ENCODE measurements at places on chromosomes 4 and X.

DNA sequence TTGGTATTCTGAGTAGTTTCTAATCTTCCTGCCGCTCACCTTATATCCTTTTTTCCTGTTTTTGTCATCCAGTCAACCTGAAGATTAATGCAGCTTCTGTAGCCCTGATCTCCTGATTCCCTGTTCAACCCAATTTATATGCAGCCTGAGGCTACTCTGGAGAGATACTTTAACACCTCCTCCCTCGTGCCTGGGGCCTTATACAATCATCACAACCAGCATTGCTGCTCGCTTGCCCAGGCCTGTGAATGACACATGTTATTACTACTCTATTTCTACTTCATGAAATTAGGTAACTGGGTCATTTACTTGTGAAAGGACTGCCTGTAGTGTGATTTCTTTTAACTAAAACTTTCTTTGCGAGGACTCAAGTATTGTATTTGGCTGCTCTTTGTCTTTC is 33.7 kb upstream of the WDR17 start:
- DNase-seq: no peak

DNA sequence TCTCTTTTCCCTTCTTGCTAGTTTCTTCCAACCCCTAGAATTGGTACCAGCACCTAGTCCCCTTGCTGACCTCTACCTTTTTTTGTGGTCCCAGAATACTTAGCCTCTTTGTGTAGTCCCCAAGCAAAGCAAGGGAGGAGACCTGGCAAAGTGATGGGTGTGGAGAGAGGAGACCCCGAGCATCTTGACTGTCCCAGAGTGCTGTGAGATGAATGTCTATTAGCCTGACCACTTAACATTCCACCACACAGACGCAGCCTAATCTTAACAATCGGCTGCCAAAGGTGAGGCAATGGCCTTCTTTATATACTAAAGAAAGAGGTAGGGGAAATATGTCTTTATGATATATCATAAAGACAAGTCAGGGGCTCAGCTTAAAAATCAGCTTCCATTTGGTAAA is 55.9 kb downstream of the TRIM2 start:
- DNase-seq: no peak

DNA sequence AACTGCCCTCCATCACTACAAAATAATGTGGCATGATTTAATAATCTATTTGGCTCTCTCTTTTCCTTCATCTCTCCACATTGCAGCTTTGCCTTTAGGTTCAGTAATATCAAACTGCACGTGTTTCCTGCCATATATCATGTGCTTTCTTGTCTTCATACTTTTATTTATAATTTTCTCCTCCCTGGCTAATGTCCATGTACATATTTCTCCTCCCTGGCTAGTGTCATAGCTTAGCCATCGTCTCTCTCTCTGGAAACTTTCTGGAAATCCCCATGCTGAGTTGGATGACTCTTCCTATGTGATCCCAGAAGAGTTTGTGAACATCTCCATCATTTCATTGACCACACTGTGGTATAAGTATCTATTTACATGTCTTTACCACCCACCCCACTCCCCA is 21.3 kb upstream of the PDGFC start:
- no peak for DNase-seq

- no peak for DNase-seq
Measured at GRCh38 chrX:67582436-67582835, 38.6 kb downstream of the AR start.

- DNase-seq: no peak
Measured at GRCh38 chr4:95889662-95890061, 49.8 kb downstream of the PDHA2 start.

DNA sequence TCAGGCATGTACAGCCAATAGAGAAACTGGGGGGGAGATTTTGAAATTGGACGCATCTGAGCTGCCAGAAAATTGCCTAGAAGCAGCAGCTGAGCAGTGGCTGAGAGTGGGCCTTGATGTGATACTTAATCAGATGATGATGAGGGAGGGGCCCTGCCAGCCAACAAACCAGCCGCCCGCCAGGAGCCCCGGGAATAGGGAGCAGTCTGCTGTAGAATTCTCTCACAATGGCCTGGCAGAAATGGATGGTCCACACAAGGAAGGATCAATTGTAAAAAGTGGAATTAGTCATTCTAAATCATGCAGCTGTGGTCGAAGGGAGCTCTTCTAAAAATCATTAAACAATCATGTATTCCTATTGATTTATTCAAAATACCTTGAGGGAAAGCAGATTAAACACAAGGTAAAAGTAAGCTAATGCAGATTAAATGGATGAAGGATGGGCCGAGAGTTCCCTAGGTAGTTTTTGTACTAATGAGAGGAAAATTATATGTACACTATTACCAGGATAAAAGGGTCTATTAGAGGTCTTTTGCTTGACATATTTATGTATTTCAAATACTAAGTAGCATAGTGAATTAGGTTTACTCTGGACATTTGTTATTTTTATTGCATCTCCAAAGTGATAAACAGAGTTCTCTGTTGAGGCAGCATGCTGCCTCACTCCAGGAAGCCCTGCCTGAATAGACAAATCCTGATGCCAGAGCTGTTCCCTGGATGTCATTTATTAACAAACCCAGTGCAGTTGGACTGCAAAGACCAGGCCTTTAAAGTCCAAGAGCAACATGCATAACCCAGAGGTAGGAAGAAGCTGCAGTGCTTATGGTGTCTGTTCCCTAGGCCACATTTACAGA is 91.3 kb downstream of the NKX6-1 start:
- DNase-seq: no peak

GRCh38 chr4:105415281-105415744 is 58.5 kb downstream of the PPA2 start:
- no peak for DNase-seq

DNA sequence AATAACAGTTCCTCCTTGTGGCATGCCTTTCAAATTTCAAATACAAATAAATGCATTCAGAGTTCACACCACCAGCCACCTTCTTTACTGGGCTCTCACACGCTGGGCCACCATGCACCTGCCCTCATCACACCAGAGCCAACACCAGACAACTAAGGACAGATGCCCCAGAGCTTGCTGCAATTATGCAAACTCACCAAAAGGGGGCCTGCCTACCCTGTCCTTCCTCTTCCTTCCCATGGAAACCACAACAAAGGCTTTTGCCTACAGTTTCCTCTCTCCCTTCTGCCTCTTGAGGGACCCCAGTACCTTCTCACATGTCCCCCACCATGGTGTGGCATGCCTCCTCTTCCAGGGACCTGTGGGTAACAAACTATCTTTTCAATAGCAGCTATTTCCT is 1333.9 kb upstream of the TENM3 start:
- DNase-seq: no peak

DNA sequence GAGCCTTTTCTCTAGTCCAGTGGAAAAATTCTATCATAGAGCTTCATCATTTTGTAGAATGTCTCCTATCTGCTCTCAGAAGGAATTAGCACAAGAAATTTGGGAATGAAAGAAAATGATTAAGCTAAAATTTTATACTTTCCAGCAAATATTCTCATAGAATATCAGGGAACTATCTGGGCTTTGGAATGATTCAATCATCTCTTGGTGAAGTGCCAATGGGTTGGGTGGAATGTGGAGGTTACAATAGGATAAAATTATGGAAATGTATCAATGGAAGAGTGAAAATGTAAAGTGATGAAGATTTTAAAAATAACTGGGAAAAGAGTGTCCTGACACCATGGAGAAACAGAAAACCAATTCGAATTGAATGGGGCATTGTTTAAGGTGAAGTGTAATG is 119.0 kb upstream of the MID1 start:
- DNase-seq: no peak

GRCh38 chr4:161803171-161803570 is 360.6 kb downstream of the FSTL5 start:
- no peak for DNase-seq

GRCh38 chrX:56120242-56120641 is 111.9 kb upstream of the KLF8 start:
- no peak for DNase-seq

GRCh38 chrX:2811271-2811670 is 17.5 kb upstream of the GYG2 start:
- peak; percentile 13 for DNase-seq

DNA sequence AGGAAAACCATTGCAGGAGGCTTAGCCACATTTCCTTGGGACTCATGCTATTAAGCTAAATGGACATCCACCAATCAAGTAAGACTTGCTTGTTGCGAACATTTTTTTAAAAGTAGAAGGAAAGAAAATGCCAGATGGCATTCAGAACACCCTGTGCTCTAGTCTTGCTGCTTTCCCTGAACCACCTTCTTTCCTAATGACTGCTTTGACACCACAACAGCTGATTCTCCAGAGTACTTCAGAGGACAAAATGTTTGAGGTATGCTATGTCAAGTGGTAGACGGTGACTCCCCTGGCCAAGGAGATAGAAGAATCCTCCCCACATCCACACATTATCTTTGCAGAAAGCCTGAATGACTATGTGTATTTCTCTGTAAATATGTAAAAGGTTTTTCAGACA is 65.4 kb downstream of the ANK2 start:
- DNase-seq: no peak

DNA sequence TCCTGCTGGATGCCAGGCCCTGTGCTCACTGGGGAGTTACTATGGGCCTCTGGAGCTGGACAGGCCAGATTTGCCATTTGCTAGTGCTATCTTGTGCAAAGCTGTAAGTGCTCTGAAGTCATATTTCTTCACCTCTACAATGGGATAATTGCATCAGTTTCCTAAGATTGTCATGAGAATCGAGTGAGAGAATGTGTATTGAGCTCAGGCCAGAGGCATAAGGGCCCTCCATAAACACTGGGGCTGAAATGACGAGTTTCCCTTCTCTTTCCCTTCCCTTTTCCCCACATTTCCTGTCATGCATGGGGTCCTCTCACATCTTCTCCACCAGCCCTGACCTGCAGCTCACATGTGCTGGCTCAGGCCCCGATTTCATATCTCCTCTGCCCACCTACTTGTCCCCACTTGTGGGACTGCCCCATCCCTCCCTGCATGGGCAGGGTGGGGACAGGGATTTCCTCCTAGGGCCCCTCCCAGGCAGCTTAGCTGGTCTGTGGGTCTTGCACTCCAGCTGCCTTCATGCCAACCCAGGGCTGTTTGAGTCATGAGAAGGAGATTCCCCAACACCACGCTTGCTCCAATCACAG is 358.8 kb downstream of the MID1IP1 start:
- DNase-seq: no peak

- DNase-seq: no peak
Measured at GRCh38 chr4:67776746-67777145, 22.6 kb upstream of the GNRHR start.

GRCh38 chr4:10998846-10999245 is 314.3 kb upstream of the CLNK start:
- DNase-seq: no peak

DNA sequence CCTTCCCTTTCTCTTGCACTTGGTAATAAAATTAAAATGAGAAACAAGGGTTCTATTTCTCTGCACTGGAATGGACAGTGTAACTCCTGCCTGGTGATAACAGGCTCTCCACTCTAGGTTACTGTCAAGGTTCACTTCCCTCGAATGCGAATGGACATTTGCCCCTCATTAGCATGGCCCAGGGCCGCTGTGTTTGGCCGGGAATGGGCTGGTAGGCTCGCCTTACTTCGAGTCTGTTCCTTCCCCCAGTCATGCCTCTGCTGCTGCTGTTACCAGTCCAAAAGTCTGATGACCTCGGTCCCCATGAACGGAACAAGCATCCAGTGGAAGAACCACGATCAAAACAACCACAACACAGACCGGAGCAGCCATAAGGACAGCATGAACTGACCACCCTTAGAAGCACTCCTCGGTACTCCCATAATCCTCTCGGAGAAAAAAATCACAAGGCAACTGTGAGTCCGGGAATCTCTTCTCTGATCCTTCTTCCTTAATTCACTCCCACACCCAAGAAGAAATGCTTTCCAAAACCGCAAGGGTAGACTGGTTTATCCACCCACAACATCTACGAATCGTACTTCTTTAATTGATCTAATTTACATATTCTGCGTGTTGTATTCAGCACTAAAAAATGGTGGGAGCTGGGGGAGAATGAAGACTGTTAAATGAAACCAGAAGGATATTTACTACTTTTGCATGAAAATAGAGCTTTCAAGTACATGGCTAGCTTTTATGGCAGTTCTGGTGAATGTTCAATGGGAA is 61.5 kb downstream of the EDNRA start:
- no peak for DNase-seq

DNA sequence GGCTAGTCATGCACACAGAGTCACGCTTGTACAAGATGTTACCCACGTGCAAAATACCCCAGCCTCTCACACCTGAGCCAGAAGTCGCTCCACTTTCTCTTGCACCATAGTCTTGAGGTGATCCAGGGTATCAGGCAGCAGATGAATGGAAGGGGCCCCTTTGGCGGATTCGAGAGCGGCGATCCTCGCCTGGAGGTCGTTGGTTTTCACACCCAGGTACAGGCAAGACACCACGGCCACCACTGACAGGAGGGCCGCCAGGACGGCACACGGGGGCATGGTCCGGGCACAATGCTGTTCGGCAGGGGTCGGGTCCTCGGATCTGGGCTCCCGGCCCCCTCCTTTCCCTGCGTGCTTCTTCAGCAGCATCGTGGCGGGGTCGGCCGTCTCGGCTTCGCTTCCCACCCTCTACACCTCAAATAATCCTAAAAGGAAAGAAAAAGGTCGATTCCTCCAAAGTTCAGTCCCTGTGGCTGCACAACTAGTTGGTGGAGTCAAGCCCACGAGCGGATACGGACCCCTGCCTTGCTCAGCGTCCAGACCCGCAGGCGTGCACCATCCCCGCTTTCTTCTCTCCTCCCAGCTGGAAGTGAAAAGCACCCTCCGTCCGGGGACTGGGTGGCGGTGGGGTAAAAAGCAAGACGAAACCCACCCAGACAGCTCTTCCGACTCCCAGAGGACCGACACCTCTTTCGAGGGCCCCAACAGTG is 652 bp downstream of the COL25A1 start:
- DNase-seq: no peak

DNA sequence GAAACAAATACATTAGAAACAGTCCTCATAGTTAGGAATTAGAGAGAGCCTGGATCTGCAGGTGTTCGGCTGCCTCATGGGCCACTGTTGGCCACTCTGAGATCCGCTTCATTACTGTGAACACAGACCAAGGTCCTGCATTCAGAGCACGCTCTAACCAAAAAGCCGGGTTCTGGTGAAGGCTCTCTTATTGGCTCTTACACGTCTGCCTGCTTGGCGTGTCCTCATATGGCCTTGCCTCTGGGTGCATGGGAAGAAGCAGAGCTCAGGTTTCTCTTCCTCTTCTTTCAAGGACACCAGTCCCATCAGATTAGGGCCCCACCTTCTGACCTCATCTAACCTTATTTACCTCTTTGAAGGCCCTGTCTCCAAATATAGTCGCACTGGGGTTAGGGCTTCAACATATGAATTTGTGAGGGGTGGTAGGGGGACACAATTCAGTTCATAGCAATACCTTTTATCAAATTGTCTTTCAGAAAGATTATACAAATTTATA is 37.1 kb upstream of the ELF2 start:
- DNase-seq: no peak

DNA sequence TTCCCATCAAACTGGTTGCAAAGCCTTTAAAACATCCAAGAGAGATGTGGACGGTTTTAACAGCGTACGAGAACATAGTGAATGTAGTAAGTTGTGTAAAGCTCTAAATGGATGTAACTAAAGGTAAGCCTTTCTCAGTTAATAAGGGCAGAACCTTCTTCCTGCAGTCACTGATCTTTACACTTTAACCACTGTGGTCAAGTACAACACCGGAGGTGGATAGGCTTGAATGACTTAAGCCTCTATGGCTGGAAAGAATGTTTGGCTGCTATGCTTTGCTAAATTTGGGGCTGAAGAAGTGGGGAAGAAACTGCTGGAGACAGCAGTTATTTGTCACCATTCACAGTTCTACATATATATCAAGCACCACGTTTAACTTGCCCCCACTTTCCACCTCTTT is 285.1 kb upstream of the FMR1 start:
- DNase-seq: no peak

Measured in ascending aorta (tissue), 2 donors.